ENCODE measurements at places on chromosomes 2 and 18. TPM values are rescaled to one million over a fixed set of nuclear protein-coding genes. Genes with fewer than 3 reads are reported as not detected.

DNA sequence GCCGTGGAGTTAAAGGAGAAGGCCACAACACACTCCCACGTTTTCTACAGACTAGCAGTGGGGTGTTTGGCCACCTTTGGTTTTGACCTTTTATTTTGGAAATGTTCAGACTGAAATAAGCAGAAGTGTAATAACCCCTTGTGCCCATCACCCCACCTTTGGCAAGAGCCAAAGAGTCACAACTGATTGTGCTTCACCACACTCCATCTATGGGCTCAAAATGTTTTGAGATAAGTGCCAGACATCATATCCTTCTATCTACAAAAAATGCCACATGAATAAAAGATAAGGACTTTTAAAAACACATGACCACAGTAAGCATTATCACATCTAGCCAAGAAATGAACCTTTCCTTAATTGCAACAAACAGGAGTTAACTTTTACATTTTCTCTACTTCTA is 9.9 kb upstream of the GPR35 start:
- DNase-seq, result no peak
- no peaks in the 10 kb centered on the region for H3K36me3 ChIP-seq
- no peaks in the 10 kb centered on the region for H3K4me1 ChIP-seq
- H3K27ac ChIP-seq, result no peak overlapping the region
- no peaks in the 10 kb centered on the region for H3K27me3 ChIP-seq
- no peak overlapping the region for H3K4me3 ChIP-seq

- H3K4me1 ChIP-seq, result peaks cover 6% of the 10 kb centered on the region
- H3K27ac ChIP-seq, result no peak overlapping the region
- H3K4me3 ChIP-seq, result no peak overlapping the region
- DNase-seq, result no peak
- no peaks in the 10 kb centered on the region for H3K36me3 ChIP-seq
- no peaks in the 10 kb centered on the region for H3K27me3 ChIP-seq
These were observed 282.4 kb upstream of the CHAC2 start for GRCh38 chr2:53485021-53485728.

FER1L5 gene
- 0.20 TPM for total RNA-seq

- H3K27ac ChIP-seq, result no peak overlapping the region
- no peaks in the 10 kb centered on the region for H3K27me3 ChIP-seq
- no peaks in the 10 kb centered on the region for H3K36me3 ChIP-seq
- H3K4me1 ChIP-seq, result no peaks in the 10 kb centered on the region
These were observed 3.5 kb upstream of the THUMPD2 start for GRCh38 chr2:39782591-39782990.

GRCh38 chr2:30862054-30862651 is 54.9 kb upstream of the CAPN13 start:
- no peak overlapping the region for H3K27ac ChIP-seq
- H3K27me3 ChIP-seq, result no peaks in the 10 kb centered on the region
- H3K36me3 ChIP-seq, result no peaks in the 10 kb centered on the region
- no peak overlapping the region for H3K4me3 ChIP-seq

CYP27A1 gene
- total RNA-seq, result 88.4 TPM

STK39 gene
- 12.4 TPM for total RNA-seq

Data from tibial nerve (tissue), 4 donors.